Dermis blood vessel endothelial cell (primary cell): ENCODE measurements at places on chromosomes 7 and 10. TPM values are rescaled to one million over a fixed set of nuclear protein-coding genes. Genes with fewer than 3 reads are reported as not detected.

DNA sequence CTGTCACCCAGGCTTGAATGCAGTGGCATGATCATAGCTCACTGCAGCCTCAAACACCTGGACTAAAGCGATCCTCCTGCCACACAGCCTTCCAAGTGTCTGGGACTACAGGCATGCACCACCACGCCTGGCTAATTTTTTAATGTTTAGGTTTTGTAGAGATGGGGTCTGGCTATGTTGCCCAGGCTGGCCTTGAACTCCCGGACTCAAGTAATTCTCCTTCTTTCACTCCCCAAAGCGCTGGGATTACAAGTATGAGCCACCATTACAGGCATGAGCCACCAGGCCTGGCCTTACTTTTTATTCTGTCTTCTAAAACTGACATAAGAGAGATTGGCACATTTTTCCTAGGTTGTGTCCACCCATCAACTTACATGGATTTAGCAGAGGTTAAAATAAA is 33.3 kb downstream of the TACC2 start:
- no peak for DNase-seq

The NUPR2 gene
- total RNA-seq: not detected in 2 replicates

DNA sequence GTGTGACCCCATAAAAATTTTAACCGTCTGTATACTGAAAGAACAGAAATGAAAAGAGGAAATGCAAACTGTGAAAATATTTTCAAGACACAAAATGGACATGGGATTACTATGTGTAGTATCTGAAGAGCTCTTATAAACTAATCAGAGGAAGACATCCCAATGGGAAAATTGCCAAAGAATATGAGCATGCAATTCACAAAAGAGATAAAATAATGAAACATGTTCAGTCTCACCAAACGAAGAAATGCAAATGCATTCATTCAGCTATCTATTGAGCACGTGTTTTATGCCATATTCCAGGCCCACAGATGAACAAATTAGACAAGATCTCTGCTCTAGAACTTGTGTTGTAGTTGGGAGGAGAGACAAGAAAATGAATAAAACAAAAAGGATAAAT is 63.2 kb downstream of the NHLRC2 start:
- DNase-seq: no peak

The LSM5 gene
- total RNA-seq: 22.0 and 30.2 TPM in 2 replicates

The CAPZA2 gene
- total RNA-seq: 393 and 583 TPM in 2 replicates

GRCh38 chr10:55263327-55263726 is 462.3 kb upstream of the PCDH15 start:
- DNase-seq: no peak

- no peak for DNase-seq
Measured at GRCh38 chr10:74118804-74119203, 31.8 kb downstream of the AP3M1 start.

GRCh38 chr7:158849768-158850544 is 6.4 kb upstream of the DYNC2I1 start:
- no peak for DNase-seq

DNA sequence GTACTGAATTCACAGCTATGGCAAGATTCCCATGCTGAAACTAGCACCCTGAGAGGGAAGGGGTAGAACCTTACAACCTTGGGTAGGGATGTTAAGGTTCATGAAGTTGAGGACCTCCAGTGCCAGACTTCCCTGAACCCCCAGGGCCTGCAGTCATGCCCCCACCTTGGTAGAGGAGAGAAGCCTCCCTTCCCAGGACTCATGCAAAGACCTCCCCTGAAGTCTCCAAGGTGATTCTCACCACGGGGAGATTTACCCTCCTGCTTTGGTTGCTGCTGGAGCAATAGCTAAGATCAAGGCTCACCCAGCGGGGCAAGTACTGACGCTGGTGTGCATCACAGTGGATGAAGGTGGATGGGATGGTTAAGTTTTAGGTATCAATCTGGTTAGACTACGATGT is 49.1 kb upstream of the PFKP start:
- DNase-seq: no peak
